ENCODE measurements at places on chromosomes 2 and 18. TPM values are rescaled to one million over a fixed set of nuclear protein-coding genes. Genes with fewer than 3 reads are reported as not detected.

DNA sequence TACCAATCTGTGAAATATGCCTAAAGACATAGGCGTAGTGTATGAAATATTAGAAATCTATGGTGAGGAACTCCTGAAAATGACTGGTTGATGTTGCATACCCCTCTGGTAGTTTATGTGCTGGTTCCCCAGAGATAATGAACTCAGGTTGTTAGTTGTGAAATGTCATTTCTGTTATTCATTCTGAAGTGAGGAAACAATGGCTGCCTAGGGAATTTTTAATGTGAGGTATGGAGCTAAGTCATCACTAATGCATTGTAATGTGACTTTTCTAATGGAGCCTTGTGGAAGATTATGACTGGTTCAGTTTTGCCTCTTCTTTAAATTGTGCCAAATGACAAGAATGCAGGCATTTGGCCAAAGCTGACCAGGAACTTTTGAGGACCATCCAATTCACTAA lies 61.6 kb upstream of the RAB27B start:
- no peak for DNase-seq

DNA sequence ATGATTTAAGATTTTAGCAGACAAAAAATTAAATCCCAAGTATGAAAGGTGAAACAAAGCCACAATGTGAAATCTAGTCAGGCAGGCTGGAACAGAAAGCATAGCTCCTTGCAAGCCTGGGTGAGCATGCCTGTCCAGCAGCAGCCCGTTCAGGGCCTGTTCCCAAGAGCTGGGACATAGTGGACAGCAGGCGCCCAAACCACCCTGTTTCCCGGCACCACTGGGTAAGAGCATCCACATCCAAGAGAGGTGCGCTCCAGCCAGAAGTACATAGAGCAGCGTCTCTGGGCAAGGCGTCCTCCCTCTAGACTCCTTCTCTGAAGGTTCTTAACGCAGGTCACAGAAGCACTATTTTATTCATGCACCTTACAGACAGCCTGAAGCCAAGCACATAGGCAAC lies 80.8 kb downstream of the DNER start:
- DNase-seq, result no peak

- no peak for DNase-seq
These were observed 107.9 kb downstream of the DPP10 start for GRCh38 chr2:114550364-114550763.

DNA sequence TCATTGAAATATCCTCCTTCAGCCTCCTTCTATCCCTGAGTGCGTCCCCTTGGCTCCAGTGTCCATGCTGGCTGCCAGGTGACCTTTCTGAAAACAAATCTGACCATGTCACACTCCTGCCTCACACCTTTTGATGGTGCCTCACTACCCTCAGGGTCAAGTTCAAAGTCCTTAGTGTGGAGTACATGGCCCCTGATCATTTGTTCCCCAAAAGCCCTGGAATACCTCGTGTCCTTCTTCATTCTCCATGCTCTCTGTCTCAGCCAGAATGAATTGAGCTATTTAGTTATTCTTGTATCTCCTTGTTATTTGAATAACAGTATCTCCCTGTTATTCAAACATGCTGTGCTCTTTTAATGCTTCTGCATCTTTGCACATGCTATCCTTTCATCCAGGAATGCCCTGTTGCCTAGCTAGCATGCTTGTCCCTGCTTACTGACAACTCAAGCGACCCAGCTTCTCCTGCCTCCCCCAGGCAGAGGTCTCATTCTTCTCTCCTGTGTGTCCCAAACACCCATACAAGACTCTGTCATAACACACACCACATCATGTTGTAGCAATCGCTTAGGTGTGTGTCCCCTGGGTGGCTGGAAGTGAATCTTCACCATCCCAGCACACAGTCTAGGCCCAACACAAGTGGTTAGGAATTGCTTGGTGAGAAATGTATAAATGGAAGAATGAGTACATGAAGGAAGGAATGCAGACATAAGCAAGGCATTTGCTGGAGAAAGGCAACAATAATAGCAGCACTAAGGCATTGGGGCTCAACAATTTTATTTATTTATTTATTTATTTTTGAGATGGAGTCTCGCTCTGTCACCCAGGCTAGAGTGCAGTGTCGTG lies 144.0 kb downstream of the DDX1 start:
- DNase-seq, result no peak

GRCh38 chr2:27621524-27621923 lies 7.3 kb downstream of the CCDC121 start:
- DNase-seq, result no peak

- no peak for DNase-seq
These were observed 2.4 kb downstream of the POU3F3 start for GRCh38 chr2:104856086-104856972.

DNA sequence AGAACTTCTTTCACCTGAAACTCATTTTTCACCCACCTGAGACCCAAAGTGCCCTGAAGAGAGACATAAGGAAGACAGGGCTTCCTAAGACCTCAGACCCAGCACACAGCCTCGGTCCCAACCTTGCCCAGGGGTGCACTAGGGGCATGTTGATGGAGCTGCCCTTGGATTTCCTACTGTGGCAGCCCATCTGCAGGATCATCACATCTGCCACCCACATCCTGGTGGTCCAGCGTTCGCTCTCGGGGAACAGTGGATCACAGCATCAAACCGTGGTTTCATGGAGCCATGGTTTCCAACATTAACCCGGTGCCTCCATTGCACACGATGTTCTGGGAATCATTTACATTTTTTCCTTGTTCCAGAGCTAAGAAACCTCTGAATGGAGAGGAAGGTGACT lies 186.4 kb downstream of the TFCP2L1 start:
- no peak for DNase-seq

DNA sequence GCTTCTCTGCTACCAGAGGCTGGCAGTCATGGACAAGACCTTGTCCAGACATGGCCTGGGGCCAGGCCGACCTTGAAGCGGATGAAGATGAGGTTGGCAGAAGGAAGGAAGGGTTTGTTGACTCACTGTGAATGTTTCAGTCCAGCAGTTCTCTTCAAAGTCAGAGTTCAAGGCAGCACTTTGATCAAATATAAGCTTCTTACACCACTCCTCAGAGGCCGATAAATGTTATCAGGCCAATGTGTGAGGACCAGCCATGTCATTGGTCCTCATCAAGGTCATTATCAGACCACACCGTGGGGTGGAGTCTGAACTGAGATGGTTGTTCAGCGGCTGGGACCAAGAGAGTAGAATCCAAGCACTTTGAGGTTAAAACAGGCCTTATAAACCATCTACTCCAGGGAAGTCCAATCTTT lies 35.5 kb downstream of the QPCT start:
- no peak for DNase-seq

- no peak for DNase-seq
These were observed 51.9 kb downstream of the SLC4A1AP start for GRCh38 chr2:27715318-27716210.

- no peak for DNase-seq
These were observed 142.9 kb upstream of the FIGN start for GRCh38 chr2:163878718-163879117.

DNA sequence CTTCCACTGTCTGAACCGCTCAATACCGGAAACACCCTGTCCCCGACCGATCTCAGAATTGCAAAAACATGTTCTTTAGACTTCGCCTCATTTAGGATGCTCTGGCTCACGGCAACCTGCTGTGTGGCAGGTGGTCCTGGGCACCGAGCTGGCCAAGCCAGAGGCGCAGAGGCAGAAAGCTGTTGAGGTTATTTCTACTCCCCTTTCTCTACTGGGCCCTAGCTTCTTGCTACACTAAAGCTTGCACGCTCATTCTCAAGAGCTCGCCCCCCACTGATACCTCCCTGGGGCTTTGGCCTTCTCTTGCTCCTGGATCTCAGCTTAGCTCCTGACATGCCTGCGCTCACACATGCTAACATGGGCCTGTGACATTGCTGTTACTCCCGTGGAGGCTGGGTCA lies 417.4 kb downstream of the LPIN1 start:
- DNase-seq, result no peak

GRCh38 chr2:165631089-165631488 lies 161.6 kb downstream of the CSRNP3 start:
- no peak for DNase-seq

DNA sequence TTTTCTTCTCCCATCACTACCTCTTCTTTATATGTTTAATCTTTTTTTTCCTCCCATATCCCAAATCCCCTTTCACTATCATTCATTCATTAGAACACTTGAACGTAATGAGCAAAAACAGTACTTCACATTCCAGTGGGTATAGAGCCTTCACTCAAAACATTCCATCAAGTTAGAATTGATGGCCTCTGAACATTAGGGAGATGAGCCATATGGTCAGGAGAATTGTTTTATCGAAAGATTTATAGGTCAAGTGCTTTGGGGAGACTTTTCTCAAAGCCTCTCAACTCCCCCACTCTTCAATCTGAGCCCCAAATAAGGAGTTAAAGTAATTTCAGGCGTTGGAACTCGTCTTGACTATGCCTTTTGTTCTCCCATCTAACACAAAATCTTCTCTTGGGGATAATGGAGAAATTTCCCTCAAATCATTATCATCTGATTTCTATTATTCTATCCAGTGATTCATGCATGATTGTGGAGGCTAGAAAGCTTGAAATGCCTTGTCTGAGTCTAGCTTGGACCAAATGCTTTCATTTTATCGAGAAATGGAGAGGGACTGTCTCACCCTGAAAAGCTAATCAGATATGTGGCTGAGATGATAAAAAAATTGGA lies 79.2 kb downstream of the KIAA2012 start:
- no peak for DNase-seq

GRCh38 chr18:79361766-79362522 lies 33.8 kb upstream of the NFATC1 start:
- no peak for DNase-seq

- no peak for DNase-seq
These were observed 280.0 kb downstream of the FIGN start for GRCh38 chr2:163455815-163456214.

DNA sequence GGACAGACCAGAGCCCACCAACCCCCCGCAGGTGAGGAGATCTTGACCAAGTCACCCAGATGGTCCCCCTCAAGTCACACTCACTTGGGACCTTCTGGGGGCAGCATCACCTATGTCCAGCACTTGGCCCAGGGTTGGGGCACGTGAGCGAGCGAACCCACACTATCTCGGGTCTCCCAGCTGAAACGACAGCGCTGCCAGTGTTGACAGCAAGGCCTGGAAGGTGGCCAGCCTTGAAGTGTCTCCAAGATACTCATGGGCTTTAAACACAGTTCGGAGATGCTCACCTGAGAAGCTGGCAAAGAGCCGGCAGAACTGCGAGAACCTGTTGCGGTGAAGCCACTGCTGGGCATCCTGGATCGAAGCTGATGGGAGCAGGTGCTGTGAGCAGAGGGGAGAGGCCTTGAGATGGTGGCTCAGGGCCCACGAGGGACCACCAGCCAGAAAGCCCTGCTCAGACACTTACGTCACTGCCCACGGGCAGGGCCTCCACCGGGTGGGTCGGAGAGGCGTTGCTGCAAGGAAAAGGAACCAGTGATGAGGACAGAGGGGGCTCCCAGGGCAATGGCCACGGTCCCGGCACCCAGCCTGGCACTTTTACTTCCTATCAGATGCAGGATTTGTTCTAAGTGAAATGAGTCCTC lies 47.5 kb downstream of the TFCP2L1 start:
- DNase-seq, result no peak

The TEKT4 gene
- not detected for polyA plus RNA-seq

The BOLL gene
- not detected for polyA plus RNA-seq

The NT5C1B gene
- not detected for polyA plus RNA-seq

The RTKN gene
- polyA plus RNA-seq, result 110 TPM
